Endothelial cell (in vitro differentiated cells): ENCODE measurements at places on chromosomes 11 and 22. TPM values are rescaled to one million over a fixed set of nuclear protein-coding genes. Genes with fewer than 3 reads are reported as not detected.
A peak's percentile ranks its signal among the peaks of the same experiment; 100 is the strongest.

- DNase-seq = no peak
These were observed 49.8 kb upstream of the SPATA19 start for GRCh38 chr11:133895061-133895479.

GRCh38 chr11:41497974-41498373 lies 38.5 kb upstream of the LRRC4C start:
- DNase-seq = peak; percentile 3

DNA sequence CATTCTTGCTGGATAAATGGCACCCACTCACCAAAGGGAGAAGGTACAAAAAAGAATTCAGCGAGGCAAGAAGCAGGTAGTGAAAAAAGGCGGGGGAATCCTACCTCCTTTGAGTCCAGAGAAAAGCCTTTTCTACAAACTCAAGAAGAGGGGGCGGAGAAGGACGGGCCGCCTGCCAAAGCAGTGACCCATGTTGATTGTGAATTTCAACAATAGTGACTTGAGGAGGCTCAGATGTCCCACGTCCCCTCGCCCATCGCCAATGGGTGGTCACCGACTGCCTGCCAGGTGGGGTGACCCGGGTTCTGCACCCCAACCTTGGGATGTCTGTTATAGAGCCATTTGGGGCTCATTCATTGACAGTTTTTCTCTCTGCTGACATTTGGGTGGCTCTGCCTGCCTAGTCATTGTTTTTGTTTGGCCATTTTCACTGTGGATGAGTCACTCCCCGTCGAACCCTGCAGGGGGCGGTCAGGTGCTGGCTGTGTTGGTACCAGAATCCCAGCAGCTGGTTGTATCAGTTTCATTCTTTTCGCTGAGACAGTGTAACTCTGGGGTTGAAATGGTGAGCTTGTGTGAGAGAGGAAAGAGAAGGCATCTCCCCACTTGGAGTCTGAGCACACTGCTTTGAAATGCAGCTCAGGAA lies 163.4 kb upstream of the NCAM1 start:
- DNase-seq = peak; percentile 64

DNA sequence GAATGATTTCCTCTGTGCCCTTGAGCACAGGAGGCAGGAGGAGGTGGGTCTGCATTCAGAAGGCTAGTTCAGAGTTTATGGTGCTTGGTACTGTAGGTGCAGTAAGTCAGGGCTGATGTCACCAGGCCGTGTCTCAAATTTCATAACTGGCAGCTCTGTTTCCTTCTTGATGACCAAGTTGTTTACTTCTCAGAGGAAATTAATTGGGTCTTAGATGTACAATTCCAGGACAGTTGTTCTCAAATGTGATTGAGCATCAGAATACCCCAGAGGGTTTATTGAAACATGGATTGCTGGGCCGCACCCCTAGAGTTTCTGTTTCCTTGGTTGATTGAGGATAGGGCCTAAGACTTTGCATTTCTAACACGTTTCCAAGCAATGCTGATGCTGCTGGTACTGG lies 6.2 kb downstream of the AMOTL1 start:
- no peak for DNase-seq

DNA sequence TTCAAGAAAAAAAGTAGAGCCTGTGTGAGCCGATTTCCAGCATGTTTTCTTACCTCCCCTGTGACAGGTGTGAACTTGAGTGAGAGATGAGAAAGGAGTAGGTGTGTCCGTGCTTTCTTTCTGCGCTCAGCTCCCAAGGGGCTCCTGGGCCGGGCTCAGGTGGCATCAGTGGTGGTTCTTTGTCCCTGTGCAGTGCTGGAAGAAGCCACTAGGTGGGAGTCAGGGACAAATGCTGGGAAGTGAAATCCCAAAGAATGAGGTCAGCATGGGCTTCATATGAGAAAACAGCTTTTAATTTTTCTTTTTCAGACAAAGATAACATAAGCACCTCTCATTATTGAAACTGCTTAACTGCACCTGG lies 57.8 kb downstream of the PPFIBP2 start:
- peak; percentile 79 for DNase-seq

- DNase-seq = no peak
These were observed 33.2 kb upstream of the CRYBB3 start for GRCh38 chr22:25166266-25167040.

- no peak for DNase-seq
These were observed 107.2 kb upstream of the E2F8 start for GRCh38 chr11:19347911-19348310.

- DNase-seq = no peak
These were observed 8.3 kb upstream of the SORL1 start for GRCh38 chr11:121443688-121444275.

GRCh38 chr22:20788627-20789344 lies 14.9 kb downstream of the SERPIND1 start:
- DNase-seq = no peak

GRCh38 chr11:115617767-115618166 lies 113.6 kb upstream of the CADM1 start:
- DNase-seq = no peak

SLC22A9 gene
- not detected for total RNA-seq

OSBP2 gene
- total RNA-seq = 3.0 TPM

KCTD21 gene
- total RNA-seq = 11.4 TPM

CRACR2B gene
- 28.8 TPM for total RNA-seq

ADSL gene
- 107 TPM for total RNA-seq

CCDC87 gene
- 0.54 TPM for total RNA-seq
